ENCODE measurements at places on chromosomes 5 and 9.

GRCh38 chr5:6510132-6510531 is 61.5 kb downstream of the UBE2QL1 start:
- no peak for DNase-seq

DNA sequence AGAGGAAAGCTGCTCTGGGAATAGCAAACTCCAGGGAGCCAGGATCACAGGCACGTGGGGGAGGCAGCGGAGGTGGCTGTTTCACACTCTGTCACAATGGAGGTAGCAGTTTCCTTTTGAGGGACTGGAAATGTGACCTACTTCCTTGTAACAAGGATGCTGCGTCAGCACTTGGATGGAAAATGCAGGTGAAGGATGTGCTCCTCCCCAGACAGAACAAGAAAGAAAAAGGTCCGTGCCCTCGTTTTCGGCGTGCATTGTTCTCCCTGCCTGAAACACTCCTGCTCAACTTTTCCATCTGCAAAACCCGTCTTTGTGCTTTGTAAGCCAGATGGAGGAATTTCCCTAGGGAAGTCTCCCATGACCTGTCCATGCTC is 55.1 kb upstream of the SH3PXD2B start:
- DNase-seq: no peak

DNA sequence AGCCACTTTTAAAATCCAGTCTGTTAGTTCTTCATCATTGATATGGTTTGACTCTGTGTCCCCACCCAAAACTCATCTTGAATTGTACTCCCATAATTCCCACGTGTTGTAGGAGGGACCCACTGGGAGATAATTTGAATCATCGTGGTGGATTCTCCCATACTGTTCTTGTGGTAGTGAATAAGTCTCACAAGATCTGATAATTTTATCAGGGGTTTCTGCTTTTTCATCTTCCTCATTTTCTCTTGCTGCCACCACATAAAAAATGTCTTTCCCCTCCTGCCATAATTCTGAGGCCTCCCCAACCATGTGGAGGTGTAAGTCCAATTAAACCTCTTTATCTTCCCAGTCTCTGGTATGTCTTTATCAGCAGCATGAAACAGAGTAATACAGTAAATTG is 26.9 kb upstream of the SH3TC2 start:
- DNase-seq: no peak

DNA sequence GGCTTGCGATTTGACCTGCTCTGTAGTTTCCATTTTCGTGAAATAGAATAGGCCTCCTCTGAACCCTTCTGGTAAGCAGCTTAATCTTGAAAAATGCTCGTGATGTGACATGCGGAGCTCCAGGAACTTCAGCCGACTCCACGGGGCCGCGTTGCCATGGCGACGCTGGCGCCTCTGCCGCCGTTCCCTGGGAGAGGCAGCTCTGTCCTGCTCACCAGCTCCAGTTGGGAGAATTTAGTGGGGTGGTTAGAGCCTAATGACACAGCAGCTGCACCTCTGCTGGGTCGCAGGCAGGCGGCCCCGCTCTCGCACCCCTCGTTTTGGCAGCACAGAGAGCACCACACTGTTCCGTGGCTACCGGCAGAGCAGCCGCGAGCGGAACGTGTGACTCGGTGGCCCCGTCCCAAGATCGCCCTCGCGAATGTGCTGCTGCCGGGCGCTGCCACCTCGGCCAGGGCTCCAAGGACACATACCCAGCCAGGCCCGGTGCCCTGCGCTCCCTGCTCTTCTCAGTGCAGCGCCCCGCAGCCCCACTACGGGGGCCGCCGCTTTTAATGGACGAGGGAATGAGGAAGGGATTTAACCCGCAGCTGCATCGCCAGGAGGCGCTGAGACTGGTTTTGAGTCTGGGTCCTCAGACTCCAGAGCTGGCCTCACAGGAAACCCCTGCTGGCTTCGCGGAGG is 131.2 kb upstream of the LMX1B start:
- peak; percentile 72 for DNase-seq

- no peak for DNase-seq
Observed at GRCh38 chr5:90000351-90000750, 409.2 kb downstream of the CETN3 start.

GRCh38 chr5:18850216-18850615 is 1137.8 kb downstream of the CDH18 start:
- DNase-seq: no peak

DNA sequence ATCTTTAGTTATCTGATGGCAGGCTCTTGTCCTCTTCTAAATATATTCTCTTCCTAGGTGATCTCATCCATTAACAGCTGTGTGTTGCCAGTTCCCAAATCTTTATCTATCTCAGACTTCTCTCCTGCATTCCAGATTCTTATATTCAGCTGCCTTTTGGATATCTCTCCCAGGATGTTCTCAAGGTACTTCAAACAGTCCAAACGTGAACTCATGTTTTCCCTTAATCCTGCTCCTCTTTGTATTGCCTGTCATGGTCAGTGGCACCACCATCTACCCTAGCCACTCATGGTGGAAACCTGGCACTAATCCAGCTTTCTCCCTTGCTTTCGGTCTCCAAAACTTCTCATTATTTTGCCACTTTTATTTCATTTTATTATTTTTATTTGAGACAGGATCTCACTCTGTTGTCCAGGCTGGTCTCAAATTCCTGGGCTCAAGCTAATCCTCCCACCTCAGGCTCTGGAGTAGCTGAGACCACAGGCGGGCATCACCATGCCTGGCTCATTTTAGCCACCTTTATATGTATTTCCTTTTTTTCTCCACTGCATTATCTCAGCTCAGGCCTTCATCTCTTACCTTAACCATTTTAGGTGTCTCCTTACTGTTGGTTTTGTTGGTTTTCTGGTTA is 3.8 kb downstream of the ZFYVE16 start:
- DNase-seq: no peak

- DNase-seq: no peak
Observed at GRCh38 chr9:121538221-121538620, 38.6 kb upstream of the GGTA1 start.

DNA sequence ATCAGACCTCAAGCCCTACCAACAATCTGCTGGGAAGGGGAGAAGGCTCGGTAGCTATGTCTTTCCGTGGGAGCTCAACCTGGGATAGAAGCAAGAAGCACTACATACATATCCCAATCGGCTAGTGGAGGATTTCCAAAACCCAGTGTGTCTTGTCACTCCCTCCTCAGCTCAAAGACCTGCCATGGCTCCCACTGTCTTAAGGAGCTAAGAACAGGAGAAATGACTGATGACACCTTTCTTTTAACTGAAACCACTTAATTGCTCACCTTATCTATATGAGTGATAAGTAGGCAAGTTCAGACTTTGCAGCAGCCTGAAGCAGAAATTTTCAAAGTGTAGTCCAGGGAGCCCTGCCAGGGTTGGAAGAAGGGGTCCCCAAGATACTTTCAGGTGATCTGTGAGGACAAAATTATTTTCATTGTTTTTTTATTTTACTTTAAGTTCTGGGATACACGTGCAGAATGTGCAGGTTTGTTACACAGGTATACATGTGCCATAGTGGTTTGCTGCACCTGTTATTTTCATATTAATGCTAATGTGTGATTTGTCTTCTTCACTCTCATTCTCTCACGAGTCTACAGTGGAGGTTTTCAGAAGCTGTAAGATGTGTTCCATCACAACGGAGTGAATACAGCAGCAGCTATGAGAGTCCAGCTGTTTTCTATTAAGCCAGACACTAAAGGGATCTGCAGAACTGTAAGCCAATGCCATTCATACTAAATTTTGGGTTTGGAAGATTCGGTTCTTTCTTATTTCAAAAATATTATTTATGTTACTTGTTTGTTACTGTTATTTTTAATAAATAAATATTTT is 41.4 kb downstream of the PAX5 start:
- DNase-seq: no peak

DNA sequence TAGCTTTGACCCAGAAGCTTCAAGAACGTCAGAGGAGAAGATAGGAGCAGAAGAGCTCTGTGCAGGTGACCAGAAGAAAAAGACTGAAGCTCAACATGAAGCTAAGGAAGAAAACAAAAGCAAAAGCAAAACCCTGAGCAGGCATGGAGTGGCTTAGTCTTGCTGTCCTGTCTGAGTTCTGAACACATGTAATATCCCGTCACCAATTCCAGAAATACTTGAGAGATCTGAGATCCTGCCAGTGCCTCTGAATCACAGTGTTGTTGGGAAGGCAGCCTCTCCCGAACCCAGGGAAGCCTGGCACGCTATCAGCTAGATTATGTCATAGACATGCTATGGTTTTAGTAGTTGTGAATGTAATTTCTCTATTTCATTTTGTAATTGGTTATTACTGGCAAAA is 235.7 kb downstream of the ICE1 start:
- DNase-seq: peak; percentile 46

DNA sequence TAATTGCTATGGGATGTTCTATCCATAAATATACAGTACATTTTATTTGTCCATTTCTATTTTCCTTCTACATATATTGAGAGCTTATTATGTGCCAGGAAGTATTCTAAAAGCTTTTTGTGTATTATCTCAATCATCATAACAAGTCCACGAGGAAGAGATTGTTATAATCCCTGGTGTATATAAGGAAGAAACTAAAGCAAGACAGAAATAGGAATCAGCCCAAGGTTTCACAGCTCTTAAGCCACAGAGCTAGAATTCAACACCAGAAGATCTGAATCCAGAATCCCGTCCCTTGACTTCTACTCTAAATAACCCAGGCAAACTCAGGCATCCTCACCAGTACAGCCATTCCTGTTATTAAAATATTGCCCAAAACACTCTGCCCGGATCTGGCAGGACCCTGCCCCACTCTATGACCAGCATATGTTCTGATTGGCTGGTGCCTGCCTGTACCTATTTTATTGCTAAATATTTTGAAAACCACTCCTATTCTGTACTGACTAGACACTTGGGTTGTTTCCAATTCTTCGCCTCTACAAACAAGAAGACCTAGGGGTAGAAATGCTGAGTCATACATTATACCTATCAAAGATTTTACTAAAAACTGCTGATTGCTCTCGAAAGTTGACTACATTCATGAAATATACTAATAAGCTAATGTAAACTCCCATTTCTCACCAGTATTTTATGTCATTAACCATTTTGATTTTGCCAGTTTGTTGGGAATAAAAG is 297.4 kb downstream of the ENC1 start:
- DNase-seq: no peak

DNA sequence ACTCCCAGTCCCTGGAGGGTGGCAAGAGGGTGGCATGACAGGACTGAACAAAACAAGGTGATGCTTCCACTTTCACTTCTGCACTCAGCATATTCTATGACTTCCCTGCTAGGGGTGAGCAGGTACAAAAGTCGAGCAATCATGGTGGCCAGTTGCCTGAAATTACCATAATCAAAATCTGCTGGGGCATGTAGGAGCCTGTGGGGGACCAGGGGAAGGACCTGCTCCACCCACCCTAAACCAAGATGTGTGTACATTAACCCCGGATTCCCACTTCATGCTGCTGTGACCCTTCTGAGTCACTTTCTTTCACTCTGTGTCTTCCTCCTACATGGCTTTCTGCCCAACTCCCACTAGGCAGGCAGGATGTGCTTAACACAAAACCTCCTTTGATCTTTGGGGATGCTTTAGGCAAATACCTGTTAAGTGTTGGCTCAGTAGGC is 73.3 kb upstream of the PHF24 start:
- DNase-seq: no peak

- DNase-seq: no peak
Observed at GRCh38 chr5:55899344-55899743, 48.2 kb downstream of the IL31RA start.

DNA sequence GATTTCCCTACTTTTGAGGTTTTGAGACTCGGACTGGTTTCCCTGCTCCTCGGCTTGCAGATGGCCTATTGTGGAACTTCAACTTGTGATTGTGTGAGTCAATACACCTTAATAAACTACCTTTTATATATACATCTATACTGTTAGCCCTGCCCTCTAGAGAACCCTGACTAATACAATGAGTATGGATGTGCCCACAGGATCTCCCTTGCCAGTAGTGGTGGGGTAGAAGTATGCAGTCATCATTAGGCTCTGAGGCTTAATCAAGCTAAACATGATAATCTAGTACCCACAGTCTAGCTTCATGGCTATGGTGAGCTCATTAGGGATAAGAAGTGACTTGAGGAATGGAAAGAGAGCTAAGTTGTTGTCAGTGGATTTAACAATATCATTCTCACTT is 412.8 kb upstream of the PTGER4 start:
- DNase-seq: no peak

DNA sequence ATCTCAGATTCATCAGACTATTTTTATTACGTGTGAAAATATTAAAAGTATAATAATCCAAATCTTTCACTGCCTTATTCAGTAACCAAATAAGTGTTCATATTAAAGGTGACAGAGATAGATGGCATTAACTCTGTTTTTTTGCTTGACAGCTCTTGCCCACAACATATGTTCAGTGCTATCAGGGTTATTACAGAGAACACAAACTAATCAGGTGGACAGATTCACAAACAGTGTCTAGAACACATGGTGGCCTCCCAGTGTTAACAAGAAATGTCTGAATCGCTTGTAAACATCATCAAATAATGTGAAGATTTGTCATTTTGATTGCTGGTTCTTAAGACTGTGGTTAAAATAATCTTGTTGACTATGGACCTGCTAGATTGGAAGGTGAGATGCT is 609.1 kb upstream of the GRAMD2B start:
- no peak for DNase-seq

DNA sequence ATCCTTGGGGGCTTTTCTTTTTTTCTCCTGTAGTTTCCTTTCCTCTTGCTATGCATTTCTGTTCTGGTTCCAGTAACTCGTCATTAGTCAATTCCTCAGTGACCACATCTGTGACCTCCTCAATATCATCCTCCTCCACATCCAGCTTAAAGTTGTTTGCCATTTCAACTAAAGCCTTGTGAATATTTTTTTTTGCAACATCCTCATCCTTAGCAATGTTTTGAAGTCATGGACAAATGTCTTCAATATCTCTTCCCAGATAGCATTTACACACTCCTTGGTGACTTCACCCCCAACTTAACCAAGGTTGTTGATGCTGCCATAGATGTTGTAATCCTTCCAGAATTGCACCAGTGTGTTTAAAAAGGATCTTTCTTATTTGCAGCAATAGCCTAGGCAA is 14.7 kb upstream of the ADRB2 start:
- DNase-seq: no peak

- DNase-seq: no peak
Observed at GRCh38 chr5:32339878-32340277, 27.1 kb upstream of the MTMR12 start.

DNA sequence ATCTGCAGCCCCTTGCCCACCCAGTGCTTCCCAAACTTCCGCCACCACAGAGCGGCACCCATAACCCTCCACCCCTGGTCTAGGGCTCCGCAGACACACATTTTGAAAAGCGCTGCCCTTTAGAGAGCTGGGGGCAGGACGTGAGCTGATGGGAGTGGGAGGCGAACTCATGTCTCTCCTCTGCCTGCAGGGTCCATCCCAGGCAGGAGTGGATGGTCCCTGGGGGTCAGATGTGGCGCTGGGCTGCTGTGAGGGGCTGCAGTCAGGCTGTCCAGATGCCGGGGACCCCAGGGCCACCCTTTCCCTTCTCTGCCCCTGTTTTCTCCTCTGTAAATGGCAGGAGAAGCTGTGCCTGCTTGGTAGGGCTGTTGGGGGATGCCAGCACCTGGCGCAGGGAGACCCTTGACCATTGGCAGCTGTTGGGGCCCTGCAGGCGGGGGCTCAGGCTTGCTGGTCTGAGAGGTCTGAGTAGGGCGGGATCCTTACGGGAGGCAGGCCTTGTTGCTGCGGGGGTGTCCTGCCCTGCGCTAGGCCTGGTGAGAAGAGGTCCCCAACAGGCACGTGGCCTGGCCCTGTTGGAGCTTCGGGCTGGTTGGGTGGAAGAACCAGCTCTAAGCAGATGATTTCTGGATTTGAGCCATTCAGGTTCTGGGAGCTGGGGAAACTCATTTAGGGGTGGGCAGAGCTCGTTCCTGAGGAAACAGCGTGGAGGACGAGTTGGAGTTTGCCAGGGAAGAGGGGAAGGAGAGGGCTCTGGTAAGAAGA is 10.3 kb upstream of the RNU6ATAC start:
- DNase-seq: peak; percentile 21

- DNase-seq: no peak
Observed at GRCh38 chr5:77843570-77844372, 67.6 kb upstream of the TBCA start.

All from left ventricle myocardium superior (tissue), 1 donor.